ENCODE measurements at places on chromosomes 12 and 14.

GRCh38 chr12:3973269-3973884, 100.2 kb upstream of the PARP11 start:
- H3K27ac ChIP-seq = no peak overlapping the region
- DNase-seq = no peak
- H3K4me1 ChIP-seq = no peaks in the 10 kb centered on the region
- H3K4me3 ChIP-seq = no peak overlapping the region
- H3K36me3 ChIP-seq = no peaks in the 10 kb centered on the region

DNA sequence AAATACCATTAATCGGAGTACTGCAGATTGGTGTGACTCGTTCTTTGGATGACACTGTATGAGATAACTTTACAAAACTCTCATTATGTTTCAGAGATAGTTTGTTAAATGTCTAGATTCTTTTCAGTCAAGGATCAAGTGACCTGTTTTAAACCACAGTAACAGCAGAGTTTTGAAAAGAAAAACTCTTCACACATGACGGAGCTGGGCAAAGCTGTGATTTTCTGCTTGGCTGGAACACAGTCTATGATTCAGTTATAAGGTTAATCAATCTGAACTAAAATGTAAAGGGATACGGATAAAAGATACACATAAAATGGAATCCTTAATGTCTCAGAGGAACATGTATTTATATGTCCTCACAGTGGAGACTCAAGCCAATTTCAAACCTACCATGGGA, 573.2 kb downstream of the PRKD1 start:
- H3K4me1 ChIP-seq = no peaks in the 10 kb centered on the region
- no peak overlapping the region for H3K27ac ChIP-seq
- no peak for DNase-seq
- H3K27me3 ChIP-seq = no peaks in the 10 kb centered on the region
- no peak overlapping the region for H3K4me3 ChIP-seq

DNA sequence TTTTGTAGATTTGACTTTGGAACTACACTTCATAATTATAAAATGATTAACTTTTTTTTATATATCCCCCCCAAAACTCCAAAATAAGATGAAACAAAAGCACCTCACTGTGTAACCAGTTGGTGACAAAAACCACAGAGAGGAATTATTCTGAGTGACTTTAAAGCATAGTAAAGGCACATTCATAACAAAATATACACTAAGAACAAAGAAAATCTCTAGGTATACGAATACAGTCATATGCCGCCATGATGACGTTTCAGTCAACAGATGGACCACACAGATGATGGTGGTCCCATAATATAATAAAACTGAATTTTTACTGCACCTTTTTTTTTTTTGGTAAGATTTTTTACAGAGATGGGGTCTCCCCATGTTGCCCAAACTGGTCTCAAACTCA, 70.7 kb downstream of the MED13L start:
- no peak overlapping the region for H3K27ac ChIP-seq
- H3K36me3 ChIP-seq = no peaks in the 10 kb centered on the region
- no peak for DNase-seq
- no peak overlapping the region for H3K4me3 ChIP-seq
- H3K27me3 ChIP-seq = no peaks in the 10 kb centered on the region

DNA sequence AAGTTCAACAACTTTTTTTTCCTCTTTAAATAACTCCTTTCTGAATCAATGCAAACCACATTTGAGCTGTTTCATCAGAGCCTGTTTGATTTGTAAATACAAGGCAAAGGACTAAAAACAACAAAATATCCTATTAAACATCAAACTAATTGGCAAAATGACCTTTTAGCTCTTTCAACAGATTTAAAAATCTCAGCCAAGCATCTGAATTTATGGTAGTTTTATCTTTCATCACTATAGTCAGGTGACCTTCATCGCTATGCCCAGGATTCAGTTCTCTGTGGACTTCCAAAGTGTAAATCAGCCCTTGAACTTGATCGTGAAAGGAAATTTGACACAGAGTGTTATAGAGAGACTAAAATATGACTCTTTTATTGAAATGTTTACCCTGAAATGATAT, 1554.5 kb upstream of the FLRT2 start:
- H3K36me3 ChIP-seq = no peaks in the 10 kb centered on the region
- peak overlapping the region; percentile 53 for H3K27ac ChIP-seq
- no peaks in the 10 kb centered on the region for H3K27me3 ChIP-seq
- no peak for DNase-seq
- H3K4me3 ChIP-seq = no peak overlapping the region

DNA sequence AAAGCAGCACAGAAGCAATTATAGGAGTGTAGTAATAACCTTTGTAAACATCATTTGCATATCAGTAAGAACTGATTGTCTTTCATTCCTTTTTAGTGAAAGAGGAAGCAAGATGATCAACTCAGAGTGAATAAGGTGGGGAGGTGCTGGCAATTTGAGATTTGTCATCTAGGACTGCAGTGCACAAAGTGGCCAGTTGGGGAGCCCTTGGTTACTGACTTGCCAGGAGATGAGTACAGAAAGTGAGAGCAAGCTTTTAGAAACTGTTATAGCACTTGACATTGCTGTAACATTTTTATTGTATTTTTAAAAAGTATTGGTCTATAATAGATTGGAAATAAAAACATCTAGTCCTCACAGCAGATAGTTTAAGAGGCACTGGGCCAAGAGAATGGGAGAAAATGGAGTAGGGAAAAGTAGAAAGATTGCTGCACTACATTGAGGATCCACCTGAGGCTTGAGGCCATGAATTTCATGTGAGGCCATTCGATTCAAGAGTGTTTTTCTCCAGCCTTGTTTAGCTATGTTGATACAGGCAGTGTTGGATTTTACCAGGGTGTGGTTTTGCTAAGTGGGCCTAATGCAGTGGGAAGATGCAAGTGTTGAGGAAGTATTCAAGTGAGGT, 98.2 kb downstream of the SNAPC1 start:
- no peaks in the 10 kb centered on the region for H3K27me3 ChIP-seq
- H3K4me1 ChIP-seq = no peaks in the 10 kb centered on the region
- no peak overlapping the region for H3K27ac ChIP-seq
- no peak overlapping the region for H3K4me3 ChIP-seq
- DNase-seq = peak; percentile 73

DNA sequence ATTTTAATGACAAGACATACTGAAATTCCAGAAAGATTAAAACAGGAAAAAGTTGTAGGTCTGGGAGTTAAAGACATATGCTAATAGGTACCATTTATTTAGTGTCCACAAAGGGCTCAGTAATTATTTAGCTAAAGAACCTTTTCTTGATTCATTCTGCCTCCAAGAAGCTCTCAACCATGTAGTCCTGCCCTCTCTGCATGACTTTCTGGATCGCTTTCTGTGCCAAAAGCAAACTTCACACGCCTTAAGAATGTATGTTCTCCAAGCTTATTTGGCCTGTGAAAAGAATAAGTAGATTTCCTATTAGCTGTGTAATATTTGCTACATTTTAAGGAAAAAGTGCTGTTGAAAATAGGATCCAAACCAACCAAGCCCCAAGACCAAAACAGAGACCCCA, 291.7 kb downstream of the C12orf75 start:
- no peaks in the 10 kb centered on the region for H3K4me1 ChIP-seq
- H3K36me3 ChIP-seq = no peaks in the 10 kb centered on the region
- H3K27ac ChIP-seq = no peak overlapping the region
- H3K4me3 ChIP-seq = no peak overlapping the region
- no peaks in the 10 kb centered on the region for H3K27me3 ChIP-seq

DNA sequence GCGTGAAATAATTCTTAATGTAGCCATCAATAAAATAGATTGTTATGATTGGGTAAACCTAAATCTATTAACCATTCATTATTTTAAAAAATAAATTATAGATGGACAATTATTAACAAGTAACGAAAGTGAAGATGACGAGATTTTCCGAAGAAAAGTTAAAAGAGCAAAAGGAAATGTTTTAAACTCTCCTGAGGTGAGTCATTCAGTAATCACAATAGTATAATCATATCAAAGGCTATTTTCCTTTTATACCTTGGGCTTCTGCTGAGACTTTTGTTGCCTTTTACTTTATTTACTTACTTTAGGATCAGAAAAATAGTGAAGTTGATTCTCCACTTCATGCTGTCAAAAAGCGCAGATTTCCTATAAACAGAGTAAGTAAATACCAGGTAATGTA, 45.6 kb downstream of the FANCM start:
- no peaks in the 10 kb centered on the region for H3K4me1 ChIP-seq
- no peaks in the 10 kb centered on the region for H3K27me3 ChIP-seq
- H3K36me3 ChIP-seq = no peaks in the 10 kb centered on the region
- H3K4me3 ChIP-seq = no peak overlapping the region
- no peak overlapping the region for H3K27ac ChIP-seq

DNA sequence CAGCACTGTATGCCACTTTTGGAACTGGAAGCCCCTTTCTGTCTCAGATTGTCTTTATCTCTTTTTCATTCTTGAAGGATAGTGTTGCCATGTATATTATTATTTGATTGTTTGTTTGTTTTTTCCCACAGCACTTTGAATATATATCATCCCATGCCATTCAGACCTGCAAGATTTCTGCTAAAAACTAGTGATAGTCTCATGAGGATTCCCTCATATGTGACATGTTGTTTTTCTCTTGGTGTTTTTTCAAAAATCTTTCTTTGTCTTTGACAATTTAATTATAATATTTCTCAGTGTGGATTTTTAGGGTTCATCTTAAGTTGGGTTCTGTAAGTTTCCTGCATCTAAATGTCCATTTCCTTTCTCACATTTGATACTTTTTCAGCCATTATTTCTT, 36.8 kb upstream of the SCAF11 start:
- no peak overlapping the region for H3K4me3 ChIP-seq
- H3K27ac ChIP-seq = no peak overlapping the region
- no peaks in the 10 kb centered on the region for H3K4me1 ChIP-seq
- no peaks in the 10 kb centered on the region for H3K27me3 ChIP-seq

- no peak for DNase-seq
- no peaks in the 10 kb centered on the region for H3K36me3 ChIP-seq
- no peaks in the 10 kb centered on the region for H3K27me3 ChIP-seq
- H3K4me1 ChIP-seq = peaks cover 8% of the 10 kb centered on the region
- no peak overlapping the region for H3K27ac ChIP-seq
- H3K4me3 ChIP-seq = peak overlapping the region; percentile 27
These were observed 1183.7 kb upstream of the TMEM132C start for GRCh38 chr12:127083008-127083949.

GRCh38 chr12:52121824-52122539, 42.5 kb downstream of the SMIM41 start:
- H3K27me3 ChIP-seq = no peaks in the 10 kb centered on the region
- no peak overlapping the region for H3K4me3 ChIP-seq
- H3K27ac ChIP-seq = no peak overlapping the region
- H3K36me3 ChIP-seq = no peaks in the 10 kb centered on the region

GRCh38 chr14:102917469-102918211, 4.8 kb upstream of the AMN start:
- no peaks in the 10 kb centered on the region for H3K4me1 ChIP-seq
- no peaks in the 10 kb centered on the region for H3K27me3 ChIP-seq
- H3K4me3 ChIP-seq = no peak overlapping the region

DNA sequence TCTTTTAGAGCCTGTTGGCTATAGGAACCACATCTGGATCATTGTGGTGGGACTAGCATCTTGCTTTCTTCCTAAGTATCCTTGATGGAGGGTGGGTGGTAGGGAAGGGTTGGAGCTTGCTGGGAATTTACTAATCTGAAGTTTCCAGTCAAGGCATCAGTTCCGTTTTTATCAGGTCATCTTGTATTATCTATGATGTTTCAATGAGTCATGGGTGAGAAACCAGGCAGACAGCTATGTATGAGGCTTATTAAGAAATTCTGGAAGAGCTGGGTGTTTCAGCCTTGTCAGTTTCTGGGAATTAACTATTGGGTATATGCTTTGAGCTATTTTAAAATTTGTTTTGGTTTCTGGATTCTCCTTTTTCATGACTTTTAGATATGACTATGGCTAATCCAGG, 11.3 kb downstream of the TSFM start:
- DNase-seq = no peak
- H3K4me1 ChIP-seq = no peaks in the 10 kb centered on the region
- H3K4me3 ChIP-seq = no peak overlapping the region
- peaks cover 10% of the 10 kb centered on the region for H3K36me3 ChIP-seq
- H3K27me3 ChIP-seq = no peaks in the 10 kb centered on the region

- H3K27ac ChIP-seq = no peak overlapping the region
- DNase-seq = no peak
- H3K27me3 ChIP-seq = no peaks in the 10 kb centered on the region
- peaks cover 4% of the 10 kb centered on the region for H3K4me1 ChIP-seq
- no peaks in the 10 kb centered on the region for H3K36me3 ChIP-seq
- H3K4me3 ChIP-seq = no peak overlapping the region
These were observed 157.6 kb downstream of the FOXA1 start for GRCh38 chr14:37437490-37437889.

DNA sequence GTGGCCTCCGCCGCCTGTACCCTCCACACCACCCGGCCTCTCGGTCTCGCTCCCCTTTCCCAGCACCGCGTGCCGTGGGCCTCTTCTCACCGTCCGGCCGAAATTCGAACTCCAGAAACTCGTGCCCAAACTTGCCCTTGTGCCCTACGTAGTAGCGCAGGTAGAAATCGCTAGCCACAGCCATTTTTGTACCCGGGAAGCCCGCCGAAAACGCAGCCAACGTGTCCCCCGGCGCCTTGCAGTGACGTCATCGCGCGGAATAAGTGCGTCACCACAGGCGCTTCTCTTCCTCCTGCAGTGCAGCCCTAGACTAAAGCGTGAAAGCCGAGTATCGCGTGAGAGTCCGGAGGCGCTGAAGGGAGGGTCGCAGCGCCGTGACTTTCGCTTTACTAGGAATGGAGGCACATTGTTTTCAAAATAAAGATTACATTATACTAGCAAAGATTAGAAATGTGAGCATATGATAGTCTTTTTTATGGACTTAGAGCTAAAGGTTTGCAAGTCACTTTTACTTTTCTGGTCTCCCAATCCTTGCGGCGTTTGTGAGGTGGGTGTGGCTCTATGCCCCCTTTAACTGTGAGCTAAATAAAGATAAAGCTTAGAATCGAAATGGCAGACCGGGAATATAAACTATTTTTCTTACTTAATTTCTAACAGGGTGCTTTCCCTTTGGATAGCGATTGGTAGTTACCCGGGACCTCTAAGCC, at the start of gene MAGOHB:
TSS of gene MAGOHB (minus strand) at position 261 of the 707 bp plus-strand sequence. CDS start at position 184, 77 bp downstream.
- H3K4me1 ChIP-seq = peaks cover 11% of the 10 kb centered on the region
- H3K27ac ChIP-seq = peak within 1 kb of the TSS; percentile 79
- H3K36me3 ChIP-seq = no peaks in the 10 kb centered on the region
- H3K27me3 ChIP-seq = no peaks in the 10 kb centered on the region
- peak within 1 kb of the TSS; percentile 66 for H3K4me3 ChIP-seq

DNA sequence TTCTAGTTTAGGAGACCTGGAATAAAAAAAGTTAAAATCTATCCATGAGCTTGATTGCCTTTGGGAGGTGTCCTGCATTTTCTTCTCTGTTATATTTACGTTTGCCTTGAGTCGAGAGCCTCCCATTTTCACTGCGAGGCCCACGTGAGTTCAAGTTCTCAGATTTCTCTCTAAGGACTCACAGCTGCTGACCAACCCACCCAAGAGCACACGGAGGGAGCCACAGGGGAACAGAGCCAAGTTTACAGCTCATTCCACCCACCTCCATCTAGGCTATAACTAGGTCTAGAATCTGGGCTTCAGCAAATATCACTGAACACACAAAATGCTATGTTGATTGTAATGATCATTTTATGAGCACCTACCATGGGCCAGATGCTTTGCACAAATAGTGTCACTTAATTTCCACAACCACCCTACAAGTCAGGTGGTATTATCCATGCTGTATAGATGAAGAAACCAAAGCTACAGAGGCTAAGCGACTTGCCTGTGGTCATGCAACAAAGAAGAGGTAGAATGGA, 16.7 kb downstream of the ALDH1L2 start:
- H3K27ac ChIP-seq = no peak overlapping the region
- DNase-seq = no peak
- no peak overlapping the region for H3K4me3 ChIP-seq
